Islet precursor cell (in vitro differentiated cells): ENCODE measurements at places on chromosomes 1 and 21.

- no peak for DNase-seq
Observed at GRCh38 chr1:167012570-167012969, 23.5 kb downstream of the MAEL start.

GRCh38 chr1:184014271-184014670 is 23.3 kb downstream of the COLGALT2 start:
- DNase-seq = no peak

DNA sequence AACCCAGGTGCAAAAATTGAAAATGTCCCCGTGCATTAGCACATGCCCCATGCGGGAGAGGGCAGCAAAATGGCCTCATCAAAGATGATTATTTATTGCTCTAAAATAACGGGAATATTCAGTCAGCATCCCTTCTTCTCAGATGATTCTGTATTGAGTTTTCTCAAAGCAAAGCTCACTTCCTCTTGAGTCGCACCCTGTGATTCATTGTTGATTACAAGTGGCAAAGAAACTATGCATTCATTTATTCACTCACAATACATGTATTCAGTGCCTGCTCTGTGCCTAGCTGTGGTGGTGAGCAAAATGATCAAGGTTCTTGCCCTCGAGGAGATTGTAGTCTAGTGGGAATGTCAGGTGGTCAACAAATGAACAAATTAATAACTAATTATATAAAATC is 226.0 kb upstream of the KAZN start:
- no peak for DNase-seq

DNA sequence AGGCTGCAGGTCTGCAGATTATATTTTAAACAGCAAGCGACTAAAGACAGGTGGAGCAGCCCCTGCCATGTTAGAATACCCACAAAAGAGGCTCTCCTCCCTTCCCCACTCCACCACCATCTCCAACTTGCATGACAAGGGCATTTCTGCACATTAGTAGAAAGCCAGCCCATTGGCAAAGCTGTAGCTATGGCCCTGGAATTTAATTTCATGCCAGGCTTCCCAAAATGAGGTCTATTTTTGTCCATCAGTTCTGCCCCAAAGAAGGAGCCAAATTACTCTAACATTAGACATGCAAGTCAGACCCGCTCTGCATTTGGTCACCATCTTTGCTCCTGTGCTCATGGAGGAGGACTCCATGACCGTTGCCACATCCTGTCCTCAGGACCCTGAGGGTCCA is 115.2 kb downstream of the LAMC2 start:
- DNase-seq = no peak

DNA sequence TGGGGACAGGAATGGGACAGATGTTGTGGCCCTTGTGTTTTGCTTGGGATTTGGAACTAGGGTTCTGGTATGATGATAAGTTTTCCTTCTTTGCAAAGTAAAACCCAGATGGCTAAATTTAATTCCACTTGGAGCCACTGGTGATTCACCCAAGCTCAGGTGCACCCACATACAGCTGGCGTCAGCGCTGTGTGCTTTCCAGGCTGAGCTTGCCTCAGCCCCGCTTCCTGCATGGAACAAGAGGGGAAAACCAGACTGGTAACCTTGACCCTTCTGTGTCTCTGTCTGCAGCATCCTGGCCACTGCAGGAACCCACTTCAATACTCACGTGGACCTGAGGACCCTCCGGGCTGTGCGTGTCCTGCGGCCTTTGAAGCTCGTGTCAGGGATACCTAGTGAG is 94.2 kb downstream of the CACNA1E start:
- DNase-seq = peak; percentile 3

DNA sequence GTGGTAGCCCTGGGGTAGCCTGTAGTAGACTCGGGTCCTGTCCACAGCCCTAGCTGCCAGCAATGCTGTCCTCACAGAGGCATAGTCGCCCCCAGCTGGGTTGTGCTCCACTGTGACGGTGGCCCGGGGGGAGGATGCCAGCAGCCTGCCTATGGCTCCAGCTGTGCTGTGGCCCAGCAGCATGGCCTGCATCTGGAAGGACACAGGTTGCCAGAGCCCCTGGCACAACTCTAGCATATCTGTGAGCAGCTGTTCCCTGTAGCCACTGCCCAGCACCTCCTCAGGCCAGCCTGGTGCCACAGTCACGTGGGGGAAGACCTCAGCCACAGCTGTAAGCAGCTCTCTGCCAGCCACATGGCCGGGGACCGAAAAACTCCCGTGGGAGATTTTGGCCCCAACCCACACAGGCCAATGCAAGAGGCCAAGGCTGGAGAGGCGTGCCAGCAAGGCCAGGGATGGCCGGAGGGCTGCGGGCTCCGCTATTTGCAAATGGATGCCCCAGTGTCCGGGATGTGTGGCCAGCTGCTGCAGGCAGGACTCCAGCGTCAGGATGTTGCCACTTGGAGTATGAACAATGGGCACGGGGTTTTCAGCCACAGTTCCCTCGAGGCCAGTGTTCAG is 13.9 kb downstream of the FAM151A start:
- peak; percentile 47 for DNase-seq

DNA sequence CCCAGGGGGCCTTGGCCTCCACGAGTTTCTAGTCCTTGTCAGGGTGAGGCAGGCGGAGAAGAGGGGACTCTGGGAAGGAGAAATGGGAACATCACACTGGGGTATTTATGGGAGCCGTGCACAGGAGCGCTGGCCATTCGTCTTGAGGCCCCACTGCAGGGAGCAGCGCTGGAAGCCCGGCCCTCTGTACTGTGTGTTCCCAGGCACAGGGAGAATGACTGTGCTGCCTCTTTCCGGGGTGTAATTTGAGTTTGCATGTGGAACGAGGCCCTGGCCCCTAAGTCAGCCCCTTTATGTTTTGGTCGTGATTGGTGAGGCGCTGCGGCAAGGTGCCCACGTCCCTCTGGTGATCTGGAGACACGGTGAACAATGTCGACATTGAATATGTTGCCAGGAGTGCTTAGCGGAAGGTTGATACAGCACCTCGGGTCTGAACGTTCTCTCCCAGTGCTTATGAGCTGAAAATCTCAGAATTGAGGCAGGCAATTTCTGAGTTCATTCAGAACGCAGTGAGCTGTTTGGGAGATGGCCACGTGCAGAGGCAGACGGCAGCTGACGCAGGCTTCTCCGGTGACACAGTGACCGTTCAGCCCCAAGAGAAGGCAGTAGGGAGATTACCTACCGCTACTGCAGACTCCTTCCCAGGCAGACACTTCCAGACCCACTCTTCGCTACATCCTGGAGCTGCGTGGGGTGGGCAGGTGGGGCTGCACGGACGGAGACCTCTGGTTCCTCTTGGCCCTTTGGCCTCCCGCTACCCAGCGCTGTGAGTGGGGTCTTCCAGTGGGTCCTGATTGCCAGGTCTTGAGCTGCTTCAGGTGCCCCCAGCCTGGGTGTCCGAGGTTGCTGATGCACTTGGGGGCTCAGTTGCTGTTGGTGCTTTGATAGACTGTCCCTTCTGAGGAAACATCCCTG is 265.8 kb downstream of the CAMTA1 start:
- peak; percentile 48 for DNase-seq

- DNase-seq = peak; percentile 55
Observed at GRCh38 chr21:44368711-44369446, 15.5 kb downstream of the TRPM2 start.
